Stimulated activated CD8-positive, alpha-beta memory T cell treated with anti-CD3 and anti-CD28 coated beads, Interleukin-7, amount 100 ng/mL, for 1 hour (primary cell): ENCODE measurements at places on chromosomes 4 and X.
A peak's percentile ranks its signal among the peaks of the same experiment; 100 is the strongest.

DNA sequence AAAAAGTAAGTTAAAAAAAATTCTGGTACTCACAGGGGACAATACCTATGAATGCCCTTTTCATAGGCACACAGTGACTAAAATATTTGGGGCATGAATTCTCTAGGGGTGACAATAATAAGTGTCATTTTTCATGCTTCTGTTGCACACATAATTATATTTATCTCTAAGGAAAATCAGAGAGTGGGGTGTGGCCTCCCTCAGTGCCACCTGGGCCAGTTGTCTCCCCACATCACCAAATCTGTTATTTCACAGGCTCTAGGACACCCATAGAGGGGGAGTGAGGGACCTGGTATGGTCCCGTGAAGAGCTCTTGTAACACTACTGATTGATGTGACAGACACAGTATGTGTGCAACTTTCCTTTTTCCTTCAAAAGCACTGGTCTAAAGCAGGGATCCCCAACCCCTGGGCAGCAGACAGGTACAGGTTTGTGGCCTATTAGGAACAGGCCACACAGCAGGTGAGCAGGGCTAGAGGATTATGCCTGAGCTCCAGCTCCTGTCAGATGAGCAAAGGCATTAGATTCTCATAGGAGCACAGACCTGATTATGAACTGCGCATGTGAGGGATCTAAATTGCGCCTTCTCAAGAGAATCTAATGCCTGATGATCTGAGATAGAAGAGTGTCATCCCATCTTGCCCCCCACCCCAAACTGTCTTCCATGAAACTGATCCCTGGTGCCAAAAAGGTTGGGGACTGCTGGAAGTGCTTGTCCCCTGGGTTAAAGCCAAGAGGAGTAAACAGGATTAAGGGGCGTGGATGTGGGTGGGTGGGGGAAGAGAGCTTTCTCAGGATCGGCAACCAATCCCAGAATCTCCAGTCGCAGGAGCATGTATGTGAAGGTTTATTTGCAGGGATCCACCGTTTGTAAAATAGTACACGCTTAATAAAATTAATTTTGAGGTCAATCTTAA lies 856 bp downstream of the SLC9B1 start:
- no peak for DNase-seq

DNA sequence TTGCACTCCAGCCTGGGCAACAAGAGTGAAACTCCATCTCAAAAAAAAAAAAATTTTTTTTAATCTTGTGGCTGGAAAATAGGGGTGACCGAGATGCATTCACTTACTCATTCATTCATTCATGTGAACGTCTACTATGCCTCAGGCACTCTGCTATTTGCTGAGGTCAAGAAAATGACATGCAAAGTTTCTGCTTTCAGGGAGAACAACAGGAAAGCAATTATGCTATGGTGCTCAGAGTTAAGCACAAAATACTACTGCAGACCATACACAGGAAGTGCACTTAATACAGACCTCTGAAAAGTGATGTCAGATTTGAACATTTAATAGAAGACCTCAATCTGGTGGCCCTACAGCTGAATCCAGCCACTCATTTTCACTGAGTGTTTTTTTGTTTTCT lies 59.6 kb upstream of the DUSP21 start:
- DNase-seq, result no peak

- no peak for DNase-seq
Observed at GRCh38 chrX:7294483-7294882, 146.5 kb upstream of the PUDP start.

DNA sequence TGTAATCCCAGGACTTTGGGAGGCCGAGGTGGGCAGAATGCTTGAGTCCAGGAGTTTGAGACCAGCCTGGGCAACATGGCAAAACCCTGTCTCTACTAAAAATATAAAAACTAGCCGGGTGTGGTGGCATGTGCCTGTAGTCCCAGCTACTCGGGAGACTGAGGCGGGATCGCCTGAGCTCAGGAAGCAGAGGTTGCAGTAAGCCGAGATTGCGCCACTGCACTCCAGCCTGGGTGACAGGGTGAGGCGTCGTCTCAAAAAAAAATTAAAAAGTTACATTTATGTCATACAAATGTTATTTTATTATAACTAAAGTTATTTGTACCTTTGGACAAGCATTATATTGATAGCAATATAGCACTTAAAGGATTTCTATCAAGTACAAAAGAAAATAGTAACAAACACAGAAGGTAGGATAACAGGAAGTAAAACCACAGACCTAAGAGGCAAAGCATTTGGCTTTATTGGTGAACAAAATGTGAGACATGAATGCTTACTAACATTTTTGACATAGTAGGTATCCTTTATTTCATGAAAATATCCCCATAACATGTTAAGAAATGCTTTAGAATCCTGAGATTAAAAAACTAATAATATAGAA lies 51.5 kb downstream of the TMEM165 start:
- DNase-seq, result no peak

- DNase-seq, result no peak
Observed at GRCh38 chr4:37453281-37453998, 208.9 kb downstream of the NWD2 start.

GRCh38 chr4:5962416-5962815 lies 55.8 kb downstream of the C4orf50 start:
- DNase-seq, result no peak

DNA sequence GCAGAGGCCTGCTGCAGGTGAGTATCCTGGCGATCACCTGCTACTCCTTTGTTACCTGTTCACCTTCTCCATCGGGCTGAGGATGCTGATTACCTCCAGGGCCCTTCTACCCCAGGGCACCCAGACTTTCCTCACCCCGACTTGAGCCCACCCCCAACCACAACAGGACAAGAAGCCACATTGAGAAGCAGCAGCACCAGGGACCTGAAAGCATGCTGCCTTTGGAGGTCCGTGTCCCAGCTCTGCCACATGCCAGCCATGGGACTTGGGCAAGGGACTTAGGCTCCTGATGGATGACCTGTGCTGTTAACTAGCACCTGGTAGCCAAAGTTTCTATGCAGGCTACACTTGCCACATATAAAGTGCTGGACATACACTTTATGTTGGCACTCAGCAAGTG lies 89.7 kb downstream of the CPZ start:
- DNase-seq, result no peak

DNA sequence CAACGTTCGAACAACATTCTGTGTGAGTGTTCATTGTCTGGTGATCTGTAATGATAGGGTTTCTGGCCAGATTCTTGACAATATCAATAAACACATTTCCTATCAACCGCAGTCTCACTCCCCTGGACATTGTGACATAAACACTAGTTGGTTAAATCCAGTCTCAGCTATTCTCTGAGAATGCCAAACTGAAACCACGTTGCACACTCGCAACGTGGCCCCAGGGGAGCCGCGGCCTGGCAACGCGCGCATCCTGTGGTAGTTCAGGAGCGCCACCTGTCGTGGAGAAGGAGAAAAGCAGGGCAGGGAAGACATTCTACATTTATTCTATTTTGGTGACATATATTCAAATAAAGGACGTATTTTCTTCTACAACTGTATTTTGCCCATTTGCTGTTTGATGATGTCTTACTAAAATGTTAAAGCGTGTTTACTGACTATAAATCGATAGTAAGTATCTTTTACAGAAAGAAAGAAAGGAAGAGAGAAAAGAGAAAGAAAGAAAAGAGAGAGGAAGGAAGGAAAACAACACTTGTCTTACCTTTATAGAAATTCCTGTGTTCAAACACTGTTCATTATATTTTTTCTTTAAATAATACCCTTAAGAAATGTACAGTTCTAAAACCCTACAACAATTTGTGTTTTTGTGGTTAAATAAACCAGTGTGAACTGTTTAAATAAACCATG lies 738.3 kb upstream of the FRG1 start:
- DNase-seq, result no peak

- peak; percentile 41 for DNase-seq
Observed at GRCh38 chrX:107718156-107718621, 57.4 kb downstream of the TSC22D3 start.

DNA sequence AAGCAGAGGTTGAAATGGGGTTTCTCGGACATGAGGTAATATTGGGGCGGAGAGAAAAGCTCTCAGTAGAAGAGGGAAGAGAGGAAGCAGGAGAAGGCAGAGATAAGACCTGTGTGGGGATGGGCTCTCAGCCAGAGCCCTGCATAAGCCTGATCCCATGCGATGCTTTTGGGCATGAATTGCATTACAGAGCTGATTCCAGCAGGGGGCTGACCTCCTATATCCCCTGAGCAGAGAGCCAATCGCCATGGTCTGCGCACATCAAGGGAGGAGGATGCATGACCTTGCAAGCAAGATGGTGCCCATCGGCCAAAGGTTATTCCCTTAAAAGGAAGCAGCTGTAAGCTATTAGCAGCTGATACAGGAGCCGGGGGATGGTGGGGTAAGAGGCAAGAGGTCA lies 7.6 kb downstream of the ANOS1 start:
- no peak for DNase-seq

GRCh38 chrX:118346258-118347094 lies 570 bp downstream of the WDR44 start:
- peak; percentile 7 for DNase-seq

- no peak for DNase-seq
Observed at GRCh38 chr4:98055800-98056501, 87.3 kb downstream of the STPG2 start.

GRCh38 chr4:139782926-139783522 lies 117.4 kb downstream of the MGST2 start:
- DNase-seq, result no peak

- DNase-seq, result no peak
Observed at GRCh38 chr4:70280567-70280966, 38.2 kb downstream of the CSN3 start.

DNA sequence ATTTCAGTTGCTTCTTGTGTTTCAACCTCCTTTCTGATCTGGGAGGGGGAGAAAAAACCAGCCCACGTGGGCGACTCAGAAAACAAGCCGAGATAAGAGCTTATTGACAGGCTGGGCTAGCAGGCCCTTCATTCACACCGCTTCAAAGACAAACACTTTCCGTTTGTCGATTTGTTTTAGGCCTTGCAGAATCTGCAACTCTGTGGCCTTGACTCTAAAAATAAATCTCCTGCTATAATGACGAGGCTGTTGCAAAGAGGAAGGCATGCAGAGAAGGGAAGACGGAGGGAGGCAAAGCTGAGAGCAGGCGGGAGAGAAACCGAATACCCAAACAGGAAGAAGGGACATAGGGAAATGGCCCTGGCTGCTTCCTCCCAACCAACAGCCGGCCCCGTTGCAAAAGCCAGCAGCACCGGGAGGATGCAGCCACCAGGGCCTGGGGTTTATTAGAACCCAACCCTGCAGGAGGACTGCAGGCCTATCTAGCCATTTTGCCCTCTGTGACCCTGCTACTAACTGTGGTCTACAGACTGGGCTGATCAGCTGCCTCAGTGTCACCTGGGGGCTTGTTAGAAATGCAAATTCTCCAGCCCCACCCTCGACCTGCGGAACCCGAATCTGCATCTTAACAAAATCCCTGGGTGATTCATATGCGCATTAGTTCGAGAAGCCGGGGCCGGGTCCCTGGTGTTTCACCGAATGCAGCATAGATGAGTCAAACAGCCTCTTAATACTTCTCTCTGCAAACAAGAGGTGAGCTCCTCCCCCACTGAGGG lies 325.5 kb downstream of the BCOR start:
- no peak for DNase-seq

DNA sequence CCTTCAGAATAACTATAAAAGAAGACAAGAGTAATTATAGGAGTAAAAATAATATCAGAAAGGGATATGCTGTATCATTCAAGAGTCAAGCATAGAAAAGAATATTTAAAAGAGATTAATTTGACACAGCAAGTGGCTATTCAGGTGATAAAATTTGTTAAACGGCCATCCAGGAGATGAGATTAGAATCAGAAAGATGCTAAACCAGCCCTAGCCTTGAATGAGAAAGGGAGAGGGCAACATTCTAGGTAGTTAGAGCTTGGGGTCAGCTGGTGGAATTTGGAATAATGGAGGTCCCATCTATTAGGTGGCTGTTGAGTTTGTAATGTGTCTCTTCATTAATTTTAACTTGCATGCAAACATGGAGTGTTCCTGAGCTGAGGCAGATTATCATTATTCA lies 350.5 kb upstream of the PABPC4L start:
- DNase-seq, result no peak

GRCh38 chrX:155535866-155536265 lies 76.9 kb downstream of the TMLHE start:
- DNase-seq, result no peak

- DNase-seq, result no peak
Observed at GRCh38 chrX:10237241-10237640, 80.5 kb downstream of the CLCN4 start.

GRCh38 chr4:132384709-132385108 lies 764.4 kb upstream of the PCDH10 start:
- no peak for DNase-seq

DNA sequence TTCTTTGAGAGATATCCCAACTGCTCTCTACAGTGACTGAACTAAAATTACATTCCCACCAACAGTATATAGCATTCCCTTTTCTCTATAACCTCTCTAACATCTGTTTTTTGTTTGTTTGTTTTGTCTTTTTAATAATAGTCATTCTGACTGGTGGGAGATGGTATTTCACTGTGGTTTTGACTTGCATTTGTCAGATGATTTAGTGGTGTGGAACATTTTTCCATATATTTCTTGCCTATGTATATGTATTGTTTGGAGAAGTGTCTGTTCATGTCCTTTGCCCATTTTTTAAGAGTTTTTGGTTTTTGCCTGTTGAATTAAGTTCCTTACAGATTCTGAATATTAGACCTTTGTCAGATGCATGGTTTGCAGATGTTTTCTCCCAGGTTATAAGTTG lies 9.0 kb downstream of the USO1 start:
- DNase-seq, result no peak

DNA sequence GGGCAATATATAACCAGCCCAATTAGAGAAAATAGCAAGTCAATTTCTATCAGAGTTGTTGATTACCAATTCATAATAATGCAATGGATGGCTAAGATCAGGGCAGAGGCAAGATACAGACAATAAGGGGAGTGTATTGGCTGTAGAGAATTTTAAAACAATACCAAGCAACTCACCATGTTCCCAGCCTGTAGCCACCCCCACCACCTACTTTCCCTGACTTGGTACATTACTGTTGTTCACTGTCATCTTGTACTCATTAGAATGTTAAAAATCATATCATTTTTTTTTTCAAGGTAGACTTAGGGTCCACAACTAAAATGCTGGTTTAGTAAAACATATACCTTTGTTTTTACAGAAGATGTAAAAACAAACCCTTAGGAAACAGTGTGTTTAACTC lies 27.7 kb downstream of the HNRNPD start:
- no peak for DNase-seq

- DNase-seq, result no peak
Observed at GRCh38 chr4:76716658-76717057, 181.3 kb downstream of the SOWAHB start.

DNA sequence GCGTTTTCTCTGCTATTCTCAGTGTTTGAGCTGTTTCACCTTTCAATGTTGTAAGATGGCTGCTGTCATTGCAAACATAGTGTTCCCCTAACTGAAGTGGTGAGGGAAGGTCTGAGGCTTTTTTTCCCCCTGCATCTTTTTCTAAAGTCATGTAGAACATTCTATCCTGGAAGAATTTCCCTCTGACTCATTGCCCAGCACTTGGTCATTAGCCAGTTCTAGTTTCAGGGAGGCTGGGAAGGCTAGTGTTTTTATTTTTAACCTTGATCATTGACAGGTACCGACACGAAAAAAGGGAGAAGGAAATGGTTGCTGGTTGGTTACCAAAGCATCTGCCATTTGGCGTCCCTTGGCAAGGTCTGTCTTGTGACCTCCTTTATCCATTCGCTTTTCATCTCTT lies 6.6 kb downstream of the LANCL3 start:
- DNase-seq, result no peak
